ENCODE measurements at places on chromosomes 2 and 18.

DNA sequence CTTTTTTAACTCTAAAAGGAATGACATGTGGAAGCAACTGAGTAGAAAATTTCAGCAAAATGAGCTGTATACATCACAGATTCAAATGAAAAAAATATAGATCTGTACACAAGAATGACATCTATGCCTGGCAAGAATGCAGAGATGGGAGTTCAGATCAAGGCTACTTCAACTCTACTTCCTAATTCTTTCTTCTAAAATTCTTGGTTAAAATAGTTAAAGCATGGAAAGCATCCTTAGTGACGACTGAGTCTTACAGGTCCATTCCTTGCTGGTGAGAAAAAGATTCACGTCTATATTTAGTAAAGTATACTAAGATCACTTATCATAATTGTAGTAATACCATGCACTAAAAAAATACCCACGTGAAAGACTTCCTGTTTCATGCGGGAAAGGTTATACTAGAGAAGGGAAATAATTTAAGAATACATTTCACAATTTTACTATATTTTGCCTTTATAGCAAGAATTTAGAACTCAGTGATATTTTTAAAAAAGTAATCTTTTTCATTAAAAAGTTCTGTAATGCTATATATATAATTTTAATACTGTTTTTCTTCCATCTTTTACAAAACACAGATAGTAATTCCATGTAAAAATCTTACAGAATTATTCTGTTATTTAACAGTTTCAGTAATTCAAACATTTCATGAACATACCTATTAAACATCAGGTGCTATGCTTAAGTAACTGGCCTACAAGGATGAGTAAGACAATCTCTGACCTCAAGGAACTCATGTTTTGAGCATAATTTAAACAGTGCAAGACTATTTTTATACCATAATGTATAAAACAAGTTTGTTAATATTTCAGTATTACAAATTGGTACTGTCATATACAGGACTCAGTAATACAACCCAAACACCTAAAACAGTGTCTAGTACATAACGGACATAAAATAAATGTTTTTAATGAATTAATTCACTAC lies 159.6 kb downstream of the BAZ2B start:
- no peak for DNase-seq

DNA sequence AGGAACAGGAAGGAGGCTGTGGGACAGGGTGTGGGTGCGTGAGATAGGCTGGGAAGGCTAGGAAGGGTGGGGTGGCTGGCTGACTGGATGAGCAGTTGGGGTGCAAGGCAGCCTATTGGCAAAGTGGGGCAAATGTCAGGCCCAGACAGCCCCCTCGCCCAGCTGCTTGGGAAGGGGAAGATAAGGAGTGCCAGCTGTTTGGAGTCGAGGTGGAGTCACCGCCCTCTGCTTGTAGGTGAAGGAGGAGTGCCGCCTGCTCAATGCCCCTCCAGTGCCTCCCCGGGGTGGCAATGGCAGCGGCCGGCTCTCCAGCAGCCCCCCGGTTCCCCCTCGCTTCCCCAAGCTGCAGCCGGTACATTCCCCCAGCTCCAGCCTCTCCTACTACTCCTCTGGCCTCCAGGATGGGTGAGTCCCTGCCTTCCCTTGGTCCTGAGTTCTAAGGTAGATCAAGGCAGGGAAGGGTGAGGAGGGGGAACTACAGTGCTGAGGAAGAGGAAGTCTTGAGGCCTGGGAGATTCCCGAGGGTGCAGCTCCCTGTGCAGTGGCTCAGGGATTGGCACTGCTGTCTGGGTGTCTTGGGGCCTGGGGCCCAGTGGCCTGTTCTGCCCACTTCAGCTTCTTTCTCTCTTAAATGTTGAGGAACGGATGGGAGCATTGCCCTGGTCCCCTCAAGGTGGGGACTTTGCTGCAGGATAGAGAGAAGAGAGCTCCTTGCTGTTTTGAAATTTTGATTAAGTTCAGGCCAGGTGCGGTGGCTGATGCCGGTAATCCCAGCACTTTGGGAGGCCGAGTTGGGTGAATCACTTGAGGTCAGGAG lies 13.3 kb downstream of the GAREM2 start:
- no peak for DNase-seq

DNA sequence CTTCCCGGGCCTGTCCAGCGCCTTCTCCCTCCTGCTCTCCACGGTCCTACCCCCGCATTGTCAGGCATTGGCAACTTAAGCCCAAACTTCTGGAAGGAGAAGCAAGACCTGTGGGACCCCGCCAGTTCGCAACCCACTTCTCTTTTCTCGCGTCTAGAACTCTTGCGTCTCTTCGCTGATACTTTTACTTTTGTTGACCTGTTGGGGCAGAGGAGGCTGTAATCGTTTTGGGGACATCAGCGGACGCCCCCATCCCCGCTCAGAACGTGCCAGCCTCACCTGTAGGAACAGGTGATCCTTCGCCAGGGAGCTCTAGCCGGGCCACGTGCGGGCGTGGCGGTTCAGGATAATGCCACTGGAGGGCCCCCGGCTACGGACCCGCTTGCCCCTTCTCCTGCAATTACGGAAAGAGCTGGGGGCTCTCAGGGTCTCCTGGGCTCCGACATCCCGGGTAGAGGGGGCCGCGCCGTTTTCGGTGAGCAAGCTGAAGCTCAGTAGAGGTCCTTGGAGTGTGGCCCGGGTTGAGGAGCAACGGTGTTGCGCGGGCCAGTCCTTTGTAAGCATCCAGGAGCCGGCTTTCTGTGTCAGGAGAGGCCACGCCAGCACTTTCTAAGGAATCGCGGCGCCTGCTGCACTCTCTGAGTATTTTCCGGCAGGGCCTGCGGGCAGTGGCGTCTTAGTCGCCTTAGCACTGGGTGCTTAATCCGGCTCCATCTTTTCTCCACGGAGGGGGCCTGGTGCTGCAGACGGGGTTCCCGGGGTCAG lies 1.6 kb downstream of the MTCL1 start:
- no peak for DNase-seq

- no peak for DNase-seq
Measured at GRCh38 chr2:98037666-98038336, 42.1 kb upstream of the TMEM131 start.

GRCh38 chr2:165149439-165149838 lies 54.4 kb downstream of the SCN3A start:
- DNase-seq, result no peak

DNA sequence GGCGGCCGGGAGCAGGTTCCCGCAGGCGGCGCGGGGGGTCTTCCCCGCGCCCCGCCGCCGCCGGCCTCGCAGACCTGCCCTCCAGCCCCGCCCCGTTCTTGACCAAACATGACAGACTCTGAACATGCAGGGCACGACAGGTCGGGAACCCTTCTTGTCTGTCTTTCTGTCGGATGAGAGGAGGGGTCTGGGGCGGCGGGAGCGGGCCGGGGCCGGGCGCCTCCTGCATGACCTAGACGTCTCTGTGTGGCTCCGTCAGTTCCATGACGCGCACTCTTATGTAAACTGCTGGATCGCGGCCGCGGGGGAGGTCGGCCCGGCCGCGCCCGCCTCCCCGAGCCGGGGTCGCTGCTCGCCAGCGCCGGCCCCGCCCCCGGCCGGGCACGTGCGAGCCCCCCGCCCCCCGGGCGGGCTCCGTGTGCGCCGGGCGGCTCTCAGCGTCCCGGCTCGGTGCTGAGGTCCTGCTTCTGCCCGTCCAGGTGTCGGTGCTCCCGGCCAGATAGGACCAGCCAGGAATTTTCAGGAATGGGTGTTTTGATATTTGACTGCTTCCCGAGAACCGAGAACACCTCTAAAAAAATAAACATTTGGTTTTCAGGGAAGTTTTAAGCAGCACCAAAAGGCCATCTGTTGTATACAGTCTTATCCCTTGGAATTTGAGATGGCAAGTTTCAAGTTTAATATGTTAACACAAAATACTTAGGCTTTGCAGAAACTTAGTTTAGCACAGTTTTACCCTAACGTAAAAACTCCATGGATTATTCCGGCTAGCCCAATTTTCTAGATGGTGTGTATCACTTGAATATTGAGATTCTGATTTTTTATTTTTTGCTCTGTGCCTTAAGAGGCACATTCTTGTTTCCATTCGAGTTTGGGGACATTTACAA lies 733 bp downstream of the ZC3H6 start:
- DNase-seq, result peak; percentile 98

GRCh38 chr2:98658816-98659490 lies 50.6 kb downstream of the UNC50 start:
- no peak for DNase-seq

DNA sequence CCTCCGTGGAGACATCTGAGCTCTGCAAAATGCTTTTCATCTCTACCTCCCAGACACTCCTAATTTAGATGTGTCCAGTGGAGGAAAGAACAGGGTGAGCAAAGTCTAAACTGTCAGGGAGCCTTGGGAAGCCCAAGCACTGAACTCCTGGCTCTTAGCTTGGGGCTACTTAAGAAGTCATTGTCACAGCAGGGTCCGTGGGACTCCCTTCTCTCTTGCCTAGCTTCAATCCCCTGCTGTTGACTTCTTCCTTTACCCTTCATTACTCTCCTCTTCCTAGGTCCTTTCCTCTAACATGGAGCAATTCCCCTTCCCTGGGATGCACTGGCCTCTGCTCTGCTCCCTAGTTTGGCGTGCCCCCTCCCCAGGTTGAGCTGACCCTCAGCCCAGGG lies 3.4 kb downstream of the OSR1 start:
- DNase-seq, result no peak

DNA sequence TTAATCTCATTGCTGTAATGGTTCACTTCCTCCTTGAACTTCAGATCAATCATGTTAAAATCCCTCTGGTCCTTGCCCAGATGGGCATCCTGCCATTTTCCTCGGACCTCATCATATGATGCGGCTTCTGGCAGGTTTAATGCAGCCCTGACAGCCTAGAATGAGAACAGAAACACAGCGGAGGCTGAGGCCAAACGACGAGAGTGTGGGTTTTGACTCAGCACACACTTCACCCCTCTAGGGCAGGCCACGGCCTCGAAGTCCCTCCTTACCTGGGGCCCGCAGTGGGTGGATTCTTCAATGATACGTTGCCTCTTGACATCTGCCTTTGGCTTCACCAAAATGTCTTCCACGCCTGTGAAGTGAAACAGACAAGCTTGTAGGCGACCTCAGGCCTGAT lies 56.8 kb downstream of the POLR1A start:
- DNase-seq, result peak; percentile 72
